ENCODE measurements at places on chromosomes 11 and 22. TPM values are rescaled to one million over a fixed set of nuclear protein-coding genes. Genes with fewer than 3 reads are reported as not detected.

Gene TTC28
- 22.2 TPM for total RNA-seq

Gene PRODH
- total RNA-seq = not detected

Gene MPEG1
- 0.06 TPM for total RNA-seq

Gene DNAJB7
- not detected for total RNA-seq

Gene TRPM5
- not detected for total RNA-seq

Gene SLCO2B1
- total RNA-seq = 0.81 TPM

Gene SUSD2
- 0.31 TPM for total RNA-seq

Gene OR51G2
- total RNA-seq = not detected

Gene MAP4K2
- 18.6 TPM for total RNA-seq

Gene TRIM48
- not detected for total RNA-seq

Gene KDM4D
- total RNA-seq = 0.49 TPM

Gene CCDC188
- 9.2 TPM for total RNA-seq

Gene TRIM49
- total RNA-seq = not detected

Gene OR52E8
- not detected for total RNA-seq

Gene SOX10
- total RNA-seq = not detected

Gene JHY
- 0.81 TPM for total RNA-seq

Gene MYBPC3
- total RNA-seq = not detected

Gene ANO1
- 0.13 TPM for total RNA-seq

Gene PDGFB
- total RNA-seq = 108 TPM

Gene PRG2
- total RNA-seq = 0.25 TPM

Gene PLAAT3
- 22.8 TPM for total RNA-seq

Gene CXCR5
- not detected for total RNA-seq

Data from bladder microvascular endothelial cell (primary cell).